T-helper 2 cell (primary cell): ENCODE measurements at places on chromosomes 2 and 18.

- DNase-seq, result no peak
Measured at GRCh38 chr2:29317077-29317517, 201.9 kb downstream of the CLIP4 start.

DNA sequence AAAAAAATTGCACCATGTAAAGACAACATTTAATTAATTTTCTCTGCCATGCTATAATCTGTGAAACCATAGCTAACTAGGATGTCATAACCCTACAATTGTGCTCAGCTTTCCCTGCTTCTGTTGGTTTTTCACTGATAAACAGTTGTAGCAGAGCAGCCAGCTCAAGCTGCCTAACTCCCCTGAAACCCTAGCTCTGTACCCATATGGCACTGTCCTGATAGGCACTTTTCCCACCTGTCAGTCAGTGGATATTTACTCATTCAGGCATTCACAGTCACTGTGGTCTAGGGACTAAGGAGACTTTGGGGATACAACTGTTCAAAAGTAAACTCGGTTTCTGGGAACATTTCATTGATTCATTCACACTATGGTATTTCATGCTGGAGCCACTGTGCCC, 407.0 kb downstream of the DSEL start:
- DNase-seq, result no peak

DNA sequence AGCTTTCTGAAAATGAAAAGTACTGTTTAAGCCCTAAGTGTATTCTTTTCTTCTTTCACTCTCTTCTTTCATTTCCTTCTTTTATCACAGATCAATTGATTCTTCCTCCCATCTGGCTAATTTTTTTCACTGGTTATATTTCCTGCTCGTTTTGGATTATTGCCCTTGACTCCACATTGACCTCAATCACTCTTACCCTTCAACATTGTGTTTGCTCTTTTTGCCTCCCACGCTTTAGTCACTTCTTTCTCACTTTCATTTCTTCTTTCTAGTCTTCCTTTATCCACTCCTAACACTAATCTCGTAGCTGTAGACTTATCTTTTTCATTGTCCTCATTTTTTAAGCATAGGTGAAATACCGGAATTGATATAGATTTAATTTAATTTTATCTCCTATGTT, 320.3 kb upstream of the VRK2 start:
- DNase-seq, result no peak

- no peak for DNase-seq
Measured at GRCh38 chr2:129334696-129335410, 644.6 kb upstream of the RAB6C start.

DNA sequence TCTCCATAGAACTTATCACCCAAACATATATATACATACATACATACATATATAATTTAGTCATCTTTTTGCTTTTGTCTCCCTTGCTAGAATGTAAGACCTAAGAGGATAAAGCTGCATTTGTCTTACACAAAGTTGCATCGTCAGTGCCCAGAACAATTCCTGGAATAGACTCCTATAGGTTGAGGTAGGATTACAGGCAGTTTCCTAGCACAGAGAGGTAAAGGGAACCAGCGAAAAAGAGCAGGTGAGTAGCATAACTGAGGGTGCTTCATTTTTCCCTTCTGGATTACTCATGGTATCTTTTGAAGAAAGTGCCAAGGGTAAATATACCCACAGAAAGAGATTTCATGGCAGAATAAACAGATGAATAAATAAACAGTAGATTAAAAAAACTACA, 68.1 kb upstream of the AMMECR1L start:
- no peak for DNase-seq

- DNase-seq, result no peak
Measured at GRCh38 chr2:65358678-65359400, 73.6 kb downstream of the SPRED2 start.

- no peak for DNase-seq
Measured at GRCh38 chr18:13681701-13682100, 44.7 kb downstream of the FAM210A start.

GRCh38 chr2:182355815-182356214, 71.0 kb downstream of the PDE1A start:
- DNase-seq, result no peak

- no peak for DNase-seq
Measured at GRCh38 chr2:108889907-108890306, 99.1 kb downstream of the EDAR start.

GRCh38 chr2:241924069-241924908, 54.8 kb downstream of the RTP5 start:
- DNase-seq, result peak; percentile 87

DNA sequence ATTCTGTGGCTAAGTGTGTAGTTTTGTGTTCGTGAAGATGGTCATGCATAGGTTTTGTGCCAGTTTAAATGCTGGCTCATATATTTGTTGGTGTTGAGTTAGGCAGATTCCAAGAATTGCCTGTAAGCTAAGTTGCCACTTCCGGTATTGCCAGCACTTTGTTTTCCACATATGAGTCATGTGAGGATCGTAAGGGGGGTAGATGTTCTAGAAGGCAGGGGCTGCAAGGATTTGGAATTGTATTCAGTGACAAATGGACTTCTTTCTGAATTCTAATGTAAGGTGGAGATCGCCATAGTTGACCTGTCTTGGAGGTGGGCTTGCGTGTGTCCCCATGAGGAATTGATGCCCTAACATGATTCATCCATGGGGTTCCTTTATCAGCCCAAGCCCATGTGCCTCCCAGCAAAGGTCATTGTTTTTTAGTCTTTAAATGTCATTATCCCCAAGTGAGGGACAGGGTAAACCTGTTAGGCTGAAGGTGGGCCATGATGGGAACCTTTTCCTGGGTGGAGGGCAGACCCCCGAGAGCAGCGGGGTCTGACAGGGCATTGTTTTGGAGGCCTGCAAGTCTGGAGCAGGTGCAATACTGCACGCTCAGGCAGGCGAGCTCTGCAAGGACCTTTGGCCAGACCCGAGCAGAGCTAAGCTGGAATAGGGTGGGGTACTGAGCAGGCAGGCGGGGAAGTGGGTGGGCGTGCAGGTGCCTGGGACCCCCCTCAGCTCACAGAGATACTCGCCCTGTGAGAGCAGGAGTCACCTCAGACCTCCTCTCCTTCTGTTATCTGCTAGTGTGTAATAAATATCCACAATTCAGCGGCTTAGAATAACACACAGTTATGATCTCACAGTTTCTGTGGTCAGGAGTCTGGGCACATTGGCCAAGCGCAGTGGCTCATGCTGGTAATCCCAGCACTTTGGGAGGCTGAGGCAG, 77.4 kb downstream of the LRRFIP1 start:
- DNase-seq, result no peak

DNA sequence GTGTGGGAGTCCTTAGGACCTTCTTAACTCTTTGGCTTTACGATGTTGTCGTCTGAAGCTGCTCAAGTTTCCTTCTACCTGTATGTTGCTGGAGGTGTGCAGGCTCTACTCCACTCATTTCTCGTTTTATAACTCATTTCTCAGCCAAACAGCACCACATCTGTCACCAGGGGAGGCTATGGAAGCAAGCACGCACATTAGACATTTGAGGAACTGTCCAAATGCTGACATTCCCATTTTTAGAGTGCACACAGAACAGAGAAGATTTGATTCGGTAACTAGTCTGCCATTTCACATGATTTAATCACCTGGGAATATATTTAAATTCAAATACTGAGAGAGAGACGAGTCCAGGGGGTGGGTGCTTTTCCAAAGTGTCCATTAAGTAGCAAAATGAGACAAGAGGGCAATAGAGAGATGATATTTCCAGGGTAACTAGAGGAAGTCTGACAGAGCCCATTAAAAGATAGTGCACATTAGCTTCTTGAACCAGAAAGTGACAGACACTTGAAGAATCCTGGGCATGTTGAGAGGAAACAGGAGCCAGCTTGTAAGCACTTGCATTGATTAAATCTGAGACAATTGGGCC, 793.3 kb downstream of the TDRD15 start:
- no peak for DNase-seq

GRCh38 chr2:70726947-70727725, 40.9 kb downstream of the ADD2 start:
- DNase-seq, result no peak

DNA sequence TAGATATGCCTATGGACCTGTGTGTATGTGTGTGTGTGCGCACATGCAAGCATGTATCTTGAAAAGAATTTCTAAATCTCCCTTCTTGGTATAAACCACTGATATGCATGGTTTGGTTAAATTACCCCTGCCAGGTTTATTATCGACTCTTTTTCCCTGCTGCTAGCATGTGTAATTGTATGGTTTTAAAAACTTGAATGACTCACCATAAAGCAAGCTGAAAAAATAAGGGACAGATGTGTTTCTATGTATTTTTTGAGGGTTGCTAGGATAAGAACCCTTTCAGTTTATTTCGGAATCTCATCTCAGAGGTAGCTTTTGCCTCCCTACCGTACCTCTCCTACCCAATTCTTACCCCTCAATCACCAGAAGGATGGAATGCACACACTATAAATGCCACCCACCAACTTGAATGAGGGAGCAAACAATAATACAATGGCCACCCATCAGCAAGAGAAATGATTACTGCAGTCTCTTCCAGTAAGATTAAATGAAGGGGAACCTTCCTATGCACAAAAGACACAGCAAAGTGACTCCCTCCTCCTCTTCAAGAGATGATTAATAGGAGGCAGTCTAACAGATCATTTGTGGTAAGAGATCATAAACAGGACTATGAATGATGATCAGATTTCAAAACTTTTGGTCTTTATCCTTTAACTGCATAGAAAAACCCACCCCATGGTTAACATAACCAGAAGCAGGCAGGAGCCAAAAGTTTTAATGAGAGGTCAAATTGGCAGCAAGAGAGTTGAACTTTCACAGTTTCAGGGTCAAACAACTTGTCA, 357.2 kb downstream of the SATB2 start:
- DNase-seq, result no peak

- DNase-seq, result no peak
Measured at GRCh38 chr2:168480825-168481585, 24.9 kb downstream of the CERS6 start.

DNA sequence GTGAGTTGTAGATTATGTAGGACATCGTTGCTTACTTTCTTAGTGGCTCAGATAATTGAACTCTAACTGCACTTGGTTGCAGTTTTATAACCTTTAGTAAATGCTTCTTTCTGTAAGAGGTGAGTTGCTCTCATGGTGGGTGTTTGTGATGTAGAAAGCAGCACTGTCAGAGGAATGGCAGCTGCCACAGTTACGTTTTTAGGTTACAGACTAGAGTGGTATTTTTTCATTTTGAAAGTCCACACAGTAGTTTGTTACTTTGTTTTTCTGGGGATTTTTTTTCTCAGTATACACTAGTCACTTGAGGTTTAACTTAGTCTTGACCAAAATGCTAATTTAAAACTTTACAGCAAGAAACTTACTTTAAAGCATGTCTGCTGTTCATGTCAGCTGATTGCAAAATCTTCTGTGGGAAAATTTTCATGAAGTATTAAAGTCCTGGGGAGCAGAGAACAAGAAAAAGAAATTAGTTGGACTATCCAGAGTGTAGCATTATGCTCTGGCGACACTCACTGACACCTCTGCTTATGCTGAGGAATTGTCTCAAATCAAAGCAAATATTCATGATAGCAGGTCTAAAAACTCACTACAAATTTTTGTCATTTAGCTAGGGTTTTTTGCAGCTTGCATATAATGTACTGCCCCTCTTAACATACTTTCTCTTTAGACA, 14.8 kb downstream of the AFTPH start:
- DNase-seq, result no peak

GRCh38 chr2:126889496-126890135, 9.1 kb upstream of the TEX51 start:
- no peak for DNase-seq

DNA sequence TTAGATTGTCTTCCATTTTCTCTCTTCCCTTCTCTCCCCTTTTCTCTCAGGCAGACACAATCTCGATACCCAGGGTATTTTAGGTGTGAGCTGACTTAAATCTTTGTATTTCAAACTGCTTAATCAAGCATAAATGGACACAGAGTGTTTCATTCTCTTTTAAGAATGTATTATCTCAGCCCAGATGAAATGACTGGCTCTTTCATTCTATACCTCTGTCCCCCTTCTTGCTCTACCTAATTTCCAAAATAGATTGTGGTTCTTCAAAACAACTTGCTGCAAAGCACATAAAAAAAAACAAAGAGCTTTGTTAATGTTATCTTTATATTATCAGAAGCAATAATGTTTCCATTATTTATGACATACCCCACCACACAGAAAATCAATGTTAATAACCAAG, 514.6 kb downstream of the ERBB4 start:
- no peak for DNase-seq
